RWPE2 (cell line): ENCODE measurements at places on chromosomes 7 and 10.

DNA sequence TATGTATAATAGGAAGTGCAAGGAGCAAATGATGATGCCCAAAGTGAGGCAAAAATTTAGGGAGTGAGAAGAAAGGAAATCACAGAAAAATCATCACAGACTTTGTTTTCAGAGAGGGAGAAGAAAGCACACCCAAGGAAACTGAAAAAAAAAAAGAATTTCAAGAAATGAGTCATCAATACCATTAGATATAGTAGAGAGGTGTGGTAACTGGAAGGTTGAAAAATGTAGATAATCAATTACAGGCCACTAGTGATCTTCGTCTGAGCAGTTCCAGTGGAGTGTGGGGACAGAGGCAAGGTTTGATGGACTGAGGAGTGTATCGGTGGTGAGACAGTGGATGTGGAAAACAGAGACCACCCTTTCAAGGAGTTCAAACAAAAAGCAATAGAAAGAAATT, 31.7 kb downstream of the ASB4 start:
- no peak overlapping the region for H3K27ac ChIP-seq
- no peak overlapping the region for H3K4me3 ChIP-seq
- peaks cover 6% of the 10 kb centered on the region for H3K27me3 ChIP-seq

DNA sequence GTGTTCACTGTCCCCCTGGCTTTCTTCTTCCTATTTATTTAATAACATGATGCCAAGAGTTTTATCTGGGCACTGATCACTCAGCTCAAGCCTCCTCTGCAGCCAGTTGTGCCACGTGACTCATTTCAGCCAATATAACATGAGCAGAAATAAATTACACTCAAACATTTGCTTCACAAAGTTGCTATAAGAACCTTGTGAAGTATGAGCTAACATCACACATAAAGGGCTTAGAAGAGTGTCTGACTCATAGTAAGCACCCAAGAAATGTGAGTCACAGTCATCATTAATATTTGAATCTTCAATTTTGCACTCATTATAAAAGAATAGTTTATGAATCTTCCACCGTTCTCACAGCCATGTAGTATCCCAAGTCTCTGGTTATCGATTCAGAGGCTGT, 414.6 kb upstream of the NPVF start:
- no peaks in the 10 kb centered on the region for H3K4me1 ChIP-seq
- H3K27ac ChIP-seq, result no peak overlapping the region
- H3K36me3 ChIP-seq, result no peaks in the 10 kb centered on the region
- DNase-seq, result no peak
- H3K27me3 ChIP-seq, result no peaks in the 10 kb centered on the region

- peaks cover 10% of the 10 kb centered on the region for H3K36me3 ChIP-seq
- DNase-seq, result no peak
- peak overlapping the region; percentile 85 for H3K27ac ChIP-seq
- no peaks in the 10 kb centered on the region for H3K27me3 ChIP-seq
- peak overlapping the region; percentile 58 for H3K4me3 ChIP-seq
Measured at GRCh38 chr7:21946222-21946709, 567 bp upstream of the CDCA7L start.

GRCh38 chr10:103851261-103851660, 4.1 kb downstream of the SH3PXD2A start:
- H3K27ac ChIP-seq, result peak overlapping the region; percentile 89
- H3K4me3 ChIP-seq, result no peak overlapping the region
- H3K36me3 ChIP-seq, result peaks cover 37% of the 10 kb centered on the region
- peaks cover 45% of the 10 kb centered on the region for H3K4me1 ChIP-seq
